ENCODE measurements at places on chromosomes 5 and 9.

DNA sequence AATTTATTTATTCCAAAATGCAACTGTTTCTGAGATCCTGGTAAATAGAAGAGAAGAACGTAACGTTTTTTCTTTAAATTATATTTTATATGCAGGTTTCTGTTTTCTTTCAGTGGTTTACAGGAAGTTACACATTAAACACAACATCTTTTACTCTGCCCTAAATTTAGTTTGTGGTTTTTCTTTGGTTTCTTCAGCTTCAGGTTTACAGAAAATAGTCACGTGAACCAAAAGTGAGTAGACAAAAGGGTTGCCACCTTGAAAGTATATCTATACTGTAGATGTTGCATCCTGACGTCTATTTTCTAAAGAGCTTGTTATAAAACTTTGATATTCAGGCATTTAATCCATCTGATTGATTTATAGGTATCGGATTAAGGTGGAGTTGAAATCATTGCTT, 1236.6 kb downstream of the MAT2B start:
- DNase-seq: no peak

DNA sequence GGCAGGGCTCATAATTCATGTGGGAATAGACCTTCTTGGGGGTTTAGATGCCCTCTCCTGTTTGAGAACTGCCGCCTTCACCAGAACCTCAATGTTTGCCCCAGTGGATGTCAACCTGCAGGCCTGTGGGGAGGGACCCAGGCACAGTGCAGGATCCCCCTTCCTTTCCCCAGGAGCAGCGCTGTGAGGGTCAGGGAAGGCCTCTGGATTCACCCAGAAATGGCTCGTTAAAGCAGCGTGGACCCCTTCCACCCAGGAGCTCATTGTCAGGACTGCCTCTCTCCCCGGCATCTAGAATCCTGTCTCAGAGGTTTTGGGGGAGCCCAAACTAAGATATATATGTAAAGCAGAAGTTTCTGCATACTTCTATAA, 188.3 kb downstream of the GADD45G start:
- no peak for DNase-seq

- DNase-seq: no peak
Observed at GRCh38 chr5:1930880-1931603, 48.3 kb upstream of the IRX4 start.

DNA sequence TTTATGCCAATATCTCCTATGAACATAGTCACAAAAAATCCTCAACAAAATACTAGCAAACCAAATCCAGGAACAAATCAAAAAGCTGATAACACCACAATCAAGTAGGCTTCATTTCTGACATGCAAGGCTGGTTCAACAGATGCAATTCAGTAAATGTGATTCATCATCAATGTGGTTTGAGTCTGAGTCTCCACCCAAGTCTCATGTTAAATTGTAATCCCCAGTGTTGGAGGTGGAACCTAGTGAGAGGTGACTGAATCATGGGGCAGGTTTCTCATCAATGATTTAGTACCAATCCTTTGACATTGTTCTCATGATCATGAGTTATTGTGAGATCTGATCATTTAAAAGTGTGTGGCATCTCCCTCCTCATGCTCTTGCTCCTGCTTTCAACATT, 1072.7 kb downstream of the NR2F1-AS1 start:
- no peak for DNase-seq

GRCh38 chr9:115513148-115513547, 395.2 kb upstream of the TNC start:
- no peak for DNase-seq

- DNase-seq: no peak
Observed at GRCh38 chr5:107868650-107869409, 198.1 kb upstream of the EFNA5 start.

DNA sequence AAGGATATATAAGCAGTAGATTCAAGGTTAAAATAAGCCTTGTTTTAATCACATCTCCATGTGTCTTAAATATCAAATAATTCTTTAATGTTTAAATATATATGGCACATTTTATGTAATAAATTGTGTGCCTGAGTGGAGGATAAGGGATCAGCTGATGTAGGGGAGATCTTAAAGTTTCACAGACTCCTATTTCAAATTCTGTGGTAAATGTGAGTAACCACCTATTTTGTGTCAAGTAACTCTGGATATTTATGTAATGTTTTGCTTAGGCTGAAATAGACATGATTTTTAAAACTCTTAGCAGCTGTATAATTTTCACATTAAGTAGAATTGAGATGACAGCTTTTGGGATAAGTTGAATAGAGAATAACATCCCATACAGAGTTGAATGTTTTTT, 41.3 kb upstream of the ITGA2 start:
- no peak for DNase-seq

GRCh38 chr9:8857068-8857925, 1057.7 kb upstream of the DMAC1 start:
- no peak for DNase-seq

DNA sequence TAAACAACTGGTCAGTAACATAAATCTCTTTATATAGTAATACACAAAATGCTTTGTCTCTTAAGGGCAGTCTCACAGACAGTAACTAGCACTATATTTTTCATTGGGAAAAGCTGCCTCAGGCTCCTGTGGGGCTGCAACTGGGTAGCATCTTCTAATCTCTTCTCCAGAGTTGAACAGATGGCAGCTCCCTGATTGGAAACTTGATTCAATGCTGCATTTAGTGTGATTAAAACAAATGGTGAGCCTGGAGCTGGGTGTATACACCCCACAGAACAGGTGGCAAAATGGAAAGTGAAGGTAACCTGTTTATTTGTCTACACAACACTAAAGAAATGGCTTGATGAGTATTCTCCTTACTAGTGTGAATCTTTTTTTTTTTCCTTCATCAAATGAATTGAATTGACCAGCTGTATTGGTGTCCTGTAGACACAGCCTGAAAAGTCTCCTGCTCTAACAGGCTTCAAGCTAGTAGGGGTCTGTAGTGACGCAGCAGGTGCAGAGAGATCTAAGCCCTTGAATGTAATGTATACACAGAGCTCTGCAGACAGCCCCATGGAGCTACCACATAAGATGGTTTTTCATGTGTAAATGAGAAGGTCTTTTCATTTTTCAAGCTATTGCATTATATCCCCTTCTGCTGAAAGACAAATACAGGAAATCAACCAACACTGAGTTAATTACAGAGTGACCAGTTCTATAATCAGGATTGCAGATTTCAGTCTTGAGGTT, 43.3 kb downstream of the IZUMO3 start:
- DNase-seq: no peak

- DNase-seq: no peak
Observed at GRCh38 chr5:174491265-174491664, 233.1 kb upstream of the MSX2 start.

GRCh38 chr5:42621242-42621641, 135.4 kb upstream of the CCDC152 start:
- DNase-seq: no peak

GRCh38 chr9:36559036-36559695, 13.5 kb upstream of the MELK start:
- DNase-seq: no peak

- no peak for DNase-seq
Observed at GRCh38 chr9:87886933-87887505, 4.3 kb downstream of the SPATA31E1 start.

DNA sequence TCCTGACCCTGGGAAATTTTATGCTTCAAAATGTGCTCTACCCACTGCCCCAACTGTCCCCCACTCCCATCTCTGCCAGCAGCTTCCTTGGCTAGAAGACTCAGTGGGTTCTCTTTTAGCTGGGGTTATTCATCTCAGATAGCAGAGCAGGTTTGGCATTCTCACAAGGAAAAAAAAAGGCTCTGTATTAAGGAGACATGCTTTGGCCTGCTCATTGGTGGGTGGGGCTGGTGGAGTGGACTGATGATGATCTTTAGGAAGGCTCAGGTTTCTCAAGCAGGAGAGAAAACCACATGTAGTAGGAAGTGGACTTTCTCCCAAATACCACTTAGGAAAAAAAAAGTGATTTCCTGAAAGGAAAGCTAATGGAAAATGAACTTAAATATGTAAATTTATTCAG, 279.2 kb upstream of the ZNF462 start:
- DNase-seq: no peak

GRCh38 chr5:125597338-125597737, 825.9 kb upstream of the GRAMD2B start:
- no peak for DNase-seq

GRCh38 chr5:1732238-1732941, 67.2 kb downstream of the MRPL36 start:
- no peak for DNase-seq

GRCh38 chr5:149917073-149917676, 27.4 kb downstream of the PDE6A start:
- DNase-seq: no peak

GRCh38 chr5:148499452-148499851, 115.7 kb downstream of the FBXO38 start:
- DNase-seq: no peak

DNA sequence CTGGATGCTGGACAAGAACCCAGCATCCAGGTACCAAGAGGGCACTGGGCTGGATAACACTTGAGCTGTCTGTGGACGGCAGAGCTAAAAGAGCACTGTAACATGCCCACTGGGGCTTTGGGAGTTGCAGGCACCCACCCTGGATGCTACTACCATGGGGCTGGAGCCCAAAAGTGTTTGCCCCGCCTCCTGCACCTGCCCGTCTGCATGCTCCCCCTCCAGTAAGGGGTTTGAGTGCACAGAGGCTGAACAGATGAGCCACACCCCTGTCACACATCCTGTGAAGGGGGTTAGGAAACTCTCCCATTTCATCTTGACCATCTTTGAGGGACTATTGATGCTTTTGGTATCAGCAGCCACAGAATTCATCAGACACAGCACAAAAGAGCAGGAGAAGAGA, 69.0 kb downstream of the LIX1 start:
- no peak for DNase-seq

- no peak for DNase-seq
Observed at GRCh38 chr5:122774519-122774860, 390 bp upstream of the SNX2 start.

- DNase-seq: no peak
Observed at GRCh38 chr5:95684361-95684760, 1.6 kb upstream of the SPATA9 start.

- DNase-seq: no peak
Observed at GRCh38 chr9:4038182-4038723, 261.6 kb downstream of the GLIS3 start.

GRCh38 chr5:141441571-141442170, 11.4 kb downstream of the PCDHGA12 start:
- no peak for DNase-seq

DNA sequence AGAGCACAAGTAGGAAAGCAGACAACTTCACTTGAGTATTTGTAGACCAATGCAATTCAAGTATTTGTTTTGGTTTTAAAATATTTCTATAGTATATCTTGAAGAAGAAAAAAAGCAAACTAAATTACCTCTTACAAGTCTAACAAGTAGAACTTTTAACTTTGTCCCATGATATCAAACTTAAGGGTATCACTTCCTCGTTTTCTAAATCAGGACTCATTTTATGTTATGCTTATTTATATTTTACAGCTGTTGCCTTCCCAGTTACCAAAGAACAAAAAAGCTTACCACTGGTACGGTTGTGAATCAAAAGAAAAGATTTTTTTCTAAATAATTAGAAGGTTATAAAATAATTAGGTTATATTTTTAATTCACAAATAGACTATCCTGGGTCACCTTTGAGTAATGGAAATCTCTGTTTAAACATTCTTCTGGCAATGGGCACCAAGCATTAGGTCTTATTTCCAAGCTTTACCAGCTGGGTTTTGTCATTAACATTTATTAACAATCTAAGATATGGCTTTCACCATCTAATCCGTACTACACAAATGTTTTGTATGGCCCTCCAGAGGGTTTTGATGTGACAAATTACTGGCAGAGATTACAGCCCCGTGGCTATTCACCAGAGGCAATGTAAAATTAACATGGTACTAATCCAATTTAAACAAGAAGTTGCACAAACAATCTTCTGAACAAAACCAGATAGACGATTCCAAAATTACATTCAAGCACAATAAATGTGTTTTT, 63.6 kb downstream of the CEP120 start:
- DNase-seq: no peak

GRCh38 chr5:132895719-132896305, 22.3 kb downstream of the LEAP2 start:
- no peak for DNase-seq

- no peak for DNase-seq
Observed at GRCh38 chr9:117682955-117683710, 21.1 kb upstream of the TLR4 start.

- DNase-seq: no peak
Observed at GRCh38 chr5:158785397-158785796, 314.3 kb downstream of the EBF1 start.

GRCh38 chr5:39352951-39353350, 11.3 kb downstream of the C9 start:
- DNase-seq: no peak

DNA sequence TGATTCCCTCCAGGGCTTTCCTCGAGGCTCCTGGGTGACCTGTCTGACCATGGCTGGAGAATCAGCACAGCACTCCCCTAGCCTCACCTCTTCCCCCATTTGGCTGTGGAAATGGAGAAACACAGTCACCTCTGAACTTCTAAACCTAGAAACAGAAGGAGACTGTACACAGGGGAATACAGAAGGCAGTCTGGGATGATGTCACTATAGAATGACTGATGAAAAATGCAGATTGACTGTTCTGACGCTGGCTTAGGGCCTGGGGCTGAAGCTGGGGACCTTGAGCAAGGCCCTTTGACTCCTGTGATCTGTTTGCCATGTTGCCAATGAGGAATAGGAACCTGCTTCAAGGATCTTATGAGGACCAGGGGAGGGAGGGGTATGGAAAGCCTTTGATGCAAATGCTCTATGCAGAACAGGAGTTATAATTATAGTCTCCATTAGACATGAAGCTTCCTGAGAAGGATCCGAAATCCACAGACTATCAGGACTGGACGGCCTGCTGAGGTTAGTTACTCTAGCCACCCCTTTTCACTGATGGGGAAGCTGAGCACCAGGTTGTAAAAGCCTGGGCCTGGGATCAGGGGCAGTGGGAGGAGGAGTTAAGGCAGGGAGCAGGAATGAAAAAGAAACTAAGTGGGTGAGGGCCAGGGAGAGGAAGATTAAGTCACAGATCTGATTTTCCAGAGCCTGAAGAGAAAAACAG, 24.4 kb upstream of the ANXA6 start:
- no peak for DNase-seq

DNA sequence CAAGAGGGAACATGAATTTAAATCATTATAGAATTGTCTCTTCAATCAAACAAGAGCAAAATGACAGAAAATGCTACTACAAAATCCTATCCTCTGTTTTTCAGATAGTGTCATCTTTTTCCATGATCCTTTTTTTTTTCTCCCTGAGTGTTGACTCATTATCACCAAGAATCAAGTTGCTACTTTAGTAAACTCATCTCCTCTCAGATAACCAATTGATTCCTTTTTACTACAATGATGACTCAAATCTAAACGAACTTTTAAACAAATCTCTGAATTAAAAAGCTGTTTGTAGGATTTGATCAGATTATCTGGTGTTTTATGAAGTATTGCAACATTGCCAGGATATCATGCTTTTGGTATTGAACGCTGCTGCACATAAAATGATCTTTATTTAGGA, 23.9 kb upstream of the IL7R start:
- DNase-seq: no peak

DNA sequence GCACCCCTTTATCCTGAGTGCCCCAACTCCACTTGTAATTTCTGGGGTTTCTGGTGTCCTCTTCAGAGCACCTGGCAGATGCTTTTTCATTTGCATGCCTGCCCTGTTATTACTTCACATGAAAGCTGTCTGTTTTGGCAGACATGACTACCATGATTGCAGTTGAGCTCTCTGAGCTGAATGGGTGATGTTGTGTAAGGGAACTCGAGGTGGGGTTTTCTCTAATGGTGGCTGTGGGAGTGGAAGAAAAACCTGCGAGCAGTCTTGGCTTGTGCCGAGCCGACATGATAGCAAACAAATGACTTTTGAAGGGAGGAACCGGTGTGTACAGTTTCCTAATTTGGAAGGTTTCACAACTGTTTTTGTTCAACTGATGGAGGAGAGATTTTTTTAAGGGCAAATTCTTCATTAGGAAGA, 196.2 kb downstream of the AOPEP start:
- no peak for DNase-seq
